ENCODE measurements at places on chromosomes 1 and 21. TPM values are rescaled to one million over a fixed set of nuclear protein-coding genes. Genes with fewer than 3 reads are reported as not detected.
A peak's percentile ranks its signal among the peaks of the same experiment; 100 is the strongest.

Gene PM20D1
- not detected for total RNA-seq

Gene TLR5
- total RNA-seq, result 0.49 TPM

Gene OR2L3
- not detected for total RNA-seq

Gene MACO1
- total RNA-seq, result 16.0 TPM

Gene NCF2
- 17.1 TPM for total RNA-seq

Gene CYP4A22
- total RNA-seq, result not detected

Gene SPRR2B
- not detected for total RNA-seq

Gene PRAMEF20
- total RNA-seq, result not detected

Gene NUDT4B
- total RNA-seq, result 10.7 TPM

Gene NLRP3
- total RNA-seq, result 9.2 TPM

DNA sequence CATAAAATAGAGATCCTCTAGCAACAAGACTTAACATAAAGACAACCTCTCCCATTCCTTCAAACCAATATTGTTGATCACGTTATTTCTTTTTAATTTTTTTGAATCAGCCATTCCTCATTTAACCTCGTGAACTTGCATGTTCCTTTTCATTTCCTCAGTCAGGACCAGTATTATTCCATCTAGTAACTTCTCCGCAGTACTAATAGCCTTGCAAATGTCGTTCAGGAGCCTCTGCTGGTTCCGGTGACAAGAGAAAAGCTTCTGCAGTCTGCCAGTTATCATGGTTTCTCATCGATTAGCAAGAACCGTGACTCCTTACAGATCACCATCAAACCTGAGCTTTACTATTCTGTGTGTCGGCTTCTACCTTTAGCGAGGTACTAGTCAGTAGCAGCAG is 3.0 kb downstream of the APP start:
- DNase-seq, result no peak

GRCh38 chr21:14877581-14878228 is 187.1 kb downstream of the NRIP1 start:
- DNase-seq, result peak; percentile 73

DNA sequence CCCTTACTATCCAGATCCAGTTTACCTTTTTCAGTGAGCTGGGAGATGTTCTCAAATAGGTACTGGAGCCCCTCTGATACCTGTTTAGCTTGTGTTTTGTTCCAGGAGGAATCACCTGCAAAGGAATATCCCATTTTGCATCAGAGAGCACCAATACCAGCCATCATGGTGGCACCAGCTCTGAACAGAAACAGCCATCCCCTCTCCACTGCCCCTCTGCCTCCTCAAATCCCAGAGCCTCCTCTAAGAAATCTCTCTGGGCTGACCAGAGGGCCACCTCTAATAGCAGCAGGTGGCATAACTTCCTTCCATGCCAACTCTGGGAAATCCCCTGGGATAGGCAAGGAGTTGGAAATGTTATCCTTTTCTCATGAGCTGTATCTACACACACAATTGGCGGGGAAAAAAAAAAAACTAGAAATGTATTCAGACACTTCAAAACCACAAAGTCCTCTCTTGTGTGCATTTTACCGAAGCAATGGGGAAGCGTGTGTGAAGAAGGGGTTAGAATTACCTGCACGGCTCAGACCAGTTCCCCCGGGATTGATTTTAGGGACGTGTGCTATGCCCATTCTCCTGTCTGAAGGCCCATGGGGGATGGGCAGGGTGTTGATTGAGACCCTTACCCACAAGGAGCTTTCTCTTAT is 2.4 kb downstream of the PGLYRP4 start:
- no peak for DNase-seq

DNA sequence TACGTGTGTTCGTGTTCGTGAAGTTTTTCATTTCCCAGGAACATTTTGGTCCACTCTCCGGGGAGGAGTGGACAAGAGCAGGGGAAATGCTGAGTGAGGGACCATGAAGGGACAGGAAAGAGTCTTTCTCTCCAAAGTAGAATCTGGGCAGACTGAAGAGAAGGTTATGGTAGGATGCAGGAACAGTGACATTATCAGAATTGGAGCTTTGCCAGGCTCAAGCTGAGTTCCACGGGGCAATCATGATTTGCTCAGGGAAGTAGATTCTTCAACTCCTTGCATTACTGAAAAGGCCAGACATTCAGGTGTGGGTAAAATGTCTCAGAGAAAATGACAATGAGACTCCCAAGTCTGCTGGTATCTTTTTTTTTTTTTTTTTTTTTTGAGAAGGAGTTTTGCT is 16.6 kb downstream of the ATP1A4 start:
- no peak for DNase-seq

DNA sequence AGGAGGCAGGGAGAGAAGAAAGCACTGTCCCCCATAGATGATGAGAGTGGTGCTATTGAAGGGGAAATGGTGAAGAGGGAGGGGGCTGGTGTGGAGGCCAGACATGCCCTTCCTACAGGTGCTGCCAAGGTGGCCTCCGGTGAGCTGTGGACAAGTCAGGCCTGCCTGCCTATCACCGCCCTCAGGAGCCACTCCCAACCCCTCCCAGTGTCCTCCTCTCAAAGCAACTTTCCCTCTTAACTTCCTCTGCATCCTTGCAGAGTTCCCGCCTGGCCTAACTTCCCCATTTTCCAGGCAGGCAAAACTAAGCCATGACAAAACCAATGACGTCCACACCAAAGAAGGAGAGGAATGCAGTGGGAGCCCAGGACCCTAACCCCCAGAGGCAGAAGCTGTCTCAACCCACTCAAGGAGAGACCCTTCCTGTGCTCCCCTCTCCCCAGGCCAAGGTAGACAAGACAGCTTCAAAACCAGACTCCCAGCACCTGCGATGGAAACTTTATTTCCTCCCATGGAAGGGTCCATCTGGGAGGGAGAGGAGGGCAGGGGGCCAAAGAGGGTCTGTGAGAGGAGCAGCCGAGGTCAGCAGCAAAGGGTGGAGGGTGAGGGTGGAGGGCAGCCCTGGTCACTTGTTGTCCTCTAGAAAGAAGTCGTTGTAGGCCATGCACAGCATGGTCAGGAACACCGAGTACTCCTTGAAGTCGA is 1.0 kb upstream of the S100A6 start:
- DNase-seq, result no peak

GRCh38 chr1:22944346-22945055 is 28.2 kb downstream of the LACTBL1 start:
- no peak for DNase-seq

GRCh38 chr1:227559499-227559898 is 3.9 kb upstream of the ZNF678 start:
- DNase-seq, result no peak

GRCh38 chr1:215529111-215529510 is 38.0 kb upstream of the KCTD3 start:
- DNase-seq, result no peak

- no peak for DNase-seq
These were observed 929 bp upstream of the TRIM45 start for GRCh38 chr1:117122330-117123025.

DNA sequence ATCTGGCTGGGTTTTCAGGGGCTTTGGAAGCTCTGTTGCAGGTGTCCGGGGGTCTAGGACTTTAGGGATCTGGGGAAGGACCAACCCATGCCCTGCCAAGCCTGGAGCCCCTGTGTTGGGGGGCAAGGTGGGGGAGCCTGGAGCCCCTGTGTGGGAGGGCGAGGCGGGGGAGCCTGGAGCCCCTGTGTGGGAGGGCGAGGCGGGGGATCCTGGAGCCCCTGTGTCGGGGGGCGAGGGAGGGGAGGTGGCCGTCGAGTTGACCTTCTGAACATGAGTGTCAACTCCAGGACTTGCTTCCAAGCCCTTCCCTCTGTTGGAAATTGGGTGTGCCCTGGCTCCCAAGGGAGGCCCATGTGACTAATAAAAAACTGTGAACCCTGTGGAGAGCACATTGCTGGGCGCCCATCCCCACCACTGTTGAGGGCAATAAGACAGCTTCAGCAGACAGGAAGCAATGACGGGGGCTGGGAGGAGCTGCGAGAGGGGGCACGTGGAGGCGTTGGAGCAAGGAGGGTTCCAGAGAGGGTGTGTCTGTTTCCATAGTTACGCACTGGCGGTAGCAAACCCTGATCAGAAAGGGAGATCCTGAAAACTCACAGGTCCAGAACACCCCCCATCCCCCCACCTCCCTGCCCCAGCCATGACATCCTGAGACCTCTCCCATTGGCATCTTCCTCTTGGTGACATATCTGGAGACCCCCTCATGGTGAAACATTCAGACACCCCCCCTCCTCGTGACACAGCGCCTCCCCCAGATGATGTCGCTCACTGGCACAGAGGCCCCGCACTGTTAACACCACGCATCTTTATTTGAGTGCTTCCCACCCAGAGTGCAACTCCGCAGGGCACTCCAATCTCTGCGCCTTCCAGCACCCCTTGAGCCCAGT is 8.4 kb downstream of the MYBPH start:
- no peak for DNase-seq

DNA sequence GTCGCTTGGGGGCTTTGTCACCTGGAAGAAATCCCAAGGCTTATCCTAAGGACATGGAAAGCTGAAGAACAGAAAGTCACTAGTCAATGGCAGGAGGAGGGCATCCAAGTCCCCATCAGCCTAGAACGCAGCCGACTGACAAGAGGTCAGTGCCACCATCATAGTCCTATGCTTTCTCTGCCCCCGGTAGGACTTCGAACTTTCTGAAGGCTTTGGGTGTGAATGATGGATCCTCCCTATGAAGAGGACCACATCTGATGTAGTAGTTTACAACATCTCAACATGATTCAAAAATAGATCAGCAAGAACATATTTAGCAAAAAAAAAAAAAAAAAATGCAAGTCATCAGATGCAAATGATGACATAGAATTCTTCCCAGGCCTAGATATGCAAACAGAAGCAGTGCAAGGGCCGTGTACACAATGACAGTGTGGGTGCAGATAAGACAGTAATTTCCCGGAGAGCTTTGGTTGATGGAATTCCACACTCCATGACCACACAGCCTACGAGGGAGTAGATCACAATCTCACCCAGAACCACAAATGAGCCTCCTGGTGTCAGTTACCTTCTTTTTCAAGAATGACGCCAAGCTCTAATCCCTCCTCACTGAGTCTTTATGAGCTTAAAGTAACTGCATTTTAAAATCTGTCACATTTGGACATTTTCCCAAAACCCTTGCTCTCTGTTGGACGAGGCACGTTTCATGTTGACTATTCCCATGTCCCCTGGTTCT is 88.2 kb downstream of the PSMG1 start:
- DNase-seq, result peak; percentile 95

- peak; percentile 26 for DNase-seq
These were observed 123.6 kb downstream of the PEX14 start for GRCh38 chr1:10598389-10598702.

DNA sequence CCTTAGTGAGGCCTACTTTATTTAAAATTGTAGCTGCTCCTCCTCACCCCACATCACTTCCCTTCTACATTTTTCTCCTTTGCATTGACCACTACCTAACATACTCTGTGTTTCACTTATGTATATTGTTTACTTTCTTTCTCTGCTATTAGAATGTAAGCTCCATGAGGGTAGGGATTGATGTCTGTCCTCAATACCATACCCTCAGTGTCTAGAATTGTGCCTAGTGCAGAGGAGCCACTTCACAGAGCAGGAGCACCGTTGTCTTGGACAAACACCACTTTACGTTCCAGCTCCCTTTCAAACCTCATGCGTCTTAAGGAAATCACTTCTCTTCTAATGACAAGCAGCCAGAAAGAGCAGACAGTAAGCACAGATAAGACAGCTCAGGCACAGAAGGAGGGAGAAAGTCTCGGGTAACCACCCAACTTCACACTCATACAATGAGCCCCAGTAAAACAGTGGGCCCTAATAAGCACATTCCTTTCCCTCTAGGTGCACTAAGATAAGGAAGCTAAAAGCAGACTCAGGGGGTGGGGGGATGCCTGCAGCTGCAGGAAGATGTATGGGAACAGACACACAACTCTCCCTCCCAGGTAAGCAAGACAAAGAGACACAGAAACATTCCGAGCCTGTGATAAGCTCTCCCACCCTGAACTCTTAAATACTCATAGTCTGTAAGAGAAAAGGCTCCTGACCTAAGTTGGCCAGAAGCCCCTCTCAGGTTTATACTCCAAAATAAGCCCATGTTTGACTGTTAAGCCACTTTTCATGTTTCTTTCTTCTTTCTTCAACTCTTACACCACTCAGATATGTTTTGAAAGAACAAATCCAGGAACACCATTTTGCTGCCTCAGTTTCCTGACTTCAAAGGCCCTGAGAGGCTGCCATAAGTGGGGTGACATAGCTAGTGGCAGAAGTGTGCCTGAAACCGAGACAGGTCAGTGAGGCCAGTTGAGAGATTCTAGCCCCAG is 7.1 kb upstream of the PLEKHM2 start:
- DNase-seq, result no peak

- DNase-seq, result peak; percentile 65
These were observed 153.1 kb upstream of the FGGY start for GRCh38 chr1:59143811-59144210.
